CD4-positive, alpha-beta memory T cell (primary cell): ENCODE measurements at places on chromosomes 11 and 22. TPM values are rescaled to one million over a fixed set of nuclear protein-coding genes. Genes with fewer than 3 reads are reported as not detected.

DNA sequence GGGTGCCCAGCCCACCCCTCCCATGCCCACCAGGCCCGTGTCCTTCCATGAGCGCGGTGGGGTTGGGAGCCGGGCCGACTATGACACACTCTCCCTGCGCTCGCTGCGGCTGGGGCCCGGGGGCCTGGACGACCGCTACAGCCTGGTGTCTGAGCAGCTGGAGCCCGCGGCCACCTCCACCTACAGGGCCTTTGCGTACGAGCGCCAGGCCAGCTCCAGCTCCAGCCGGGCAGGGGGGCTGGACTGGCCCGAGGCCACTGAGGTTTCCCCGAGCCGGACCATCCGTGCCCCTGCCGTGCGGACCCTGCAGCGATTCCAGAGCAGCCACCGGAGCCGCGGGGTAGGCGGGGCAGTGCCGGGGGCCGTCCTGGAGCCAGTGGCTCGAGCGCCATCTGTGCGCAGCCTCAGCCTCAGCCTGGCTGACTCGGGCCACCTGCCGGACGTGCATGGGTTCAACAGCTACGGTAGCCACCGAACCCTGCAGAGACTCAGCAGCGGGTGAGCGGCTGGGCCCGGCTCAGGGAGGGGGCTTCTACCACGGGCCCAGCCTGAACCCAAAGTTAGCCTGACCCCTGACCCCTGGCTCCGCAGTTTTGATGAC is 3.0 kb downstream of the PKP3 start:
- DNase-seq: peak; percentile 41
- no peaks in the 10 kb centered on the region for H3K36me3 ChIP-seq
- H3K27ac ChIP-seq: no peak overlapping the region

- no peak for DNase-seq
- H3K4me1 ChIP-seq: no peaks in the 10 kb centered on the region
- peaks cover 73% of the 10 kb centered on the region for H3K36me3 ChIP-seq
These were observed 12.6 kb downstream of the MED17 start for GRCh38 chr11:93796441-93797231.

- no peak overlapping the region for H3K27ac ChIP-seq
- H3K4me1 ChIP-seq: no peaks in the 10 kb centered on the region
- no peak for DNase-seq
- H3K36me3 ChIP-seq: no peaks in the 10 kb centered on the region
These were observed 70.3 kb downstream of the TRIM29 start for GRCh38 chr11:120067438-120068113.

Gene CARD18
- total RNA-seq: not detected
